ENCODE measurements at places on chromosomes 3 and 15. TPM values are rescaled to one million over a fixed set of nuclear protein-coding genes. Genes with fewer than 3 reads are reported as not detected.

The STRC gene
- total RNA-seq, result 0.08 TPM

The SLC6A20 gene
- not detected for total RNA-seq

The GATM gene
- 36.4 TPM for total RNA-seq

The P2RY1 gene
- total RNA-seq, result not detected

The MORC1 gene
- total RNA-seq, result not detected

The CHRM5 gene
- not detected for total RNA-seq

The TNFAIP8L3 gene
- 30.9 TPM for total RNA-seq

- DNase-seq, result peak; percentile 42
These were observed 14.3 kb downstream of the BCL2L10 start for GRCh38 chr15:52098323-52098722.

DNA sequence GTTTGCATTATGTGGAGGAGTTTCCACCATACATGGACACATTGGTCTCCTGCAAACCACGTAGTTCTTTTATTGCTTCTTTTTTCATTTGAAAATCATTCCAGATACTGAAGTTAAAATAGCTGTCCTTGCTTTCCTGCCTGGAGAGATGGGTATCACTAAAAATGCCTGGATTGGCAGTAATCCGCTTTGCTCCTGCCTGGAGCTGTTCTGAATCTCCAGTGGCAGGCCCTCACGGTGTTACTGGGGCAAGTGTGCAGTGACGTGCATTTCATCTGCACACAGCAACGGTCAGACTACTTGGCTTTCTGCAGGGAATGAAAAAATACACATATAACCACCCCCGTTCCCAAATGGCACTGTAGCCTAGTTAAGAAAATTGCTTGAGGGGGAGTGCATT, 272.9 kb downstream of the IL5RA start:
- no peak for DNase-seq

DNA sequence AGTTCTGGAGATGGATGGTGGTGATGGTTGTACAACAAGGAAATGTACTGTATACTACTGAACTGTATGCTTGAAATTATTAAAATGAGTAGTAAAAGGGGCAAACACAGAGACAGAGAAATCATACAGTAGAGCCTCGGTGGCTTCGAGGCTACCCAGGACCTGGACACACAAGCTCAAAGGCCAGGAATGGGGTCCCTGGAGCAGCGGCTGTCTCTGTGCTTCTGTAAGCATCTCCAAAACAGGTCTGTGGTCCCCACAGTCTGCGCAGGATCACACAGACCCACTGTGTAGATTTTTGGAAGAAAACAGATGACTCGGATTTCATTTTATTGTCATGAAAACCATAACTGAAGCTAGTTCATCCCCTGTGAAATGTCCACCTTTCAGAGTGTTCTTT, 39.7 kb downstream of the PGPEP1L start:
- no peak for DNase-seq

DNA sequence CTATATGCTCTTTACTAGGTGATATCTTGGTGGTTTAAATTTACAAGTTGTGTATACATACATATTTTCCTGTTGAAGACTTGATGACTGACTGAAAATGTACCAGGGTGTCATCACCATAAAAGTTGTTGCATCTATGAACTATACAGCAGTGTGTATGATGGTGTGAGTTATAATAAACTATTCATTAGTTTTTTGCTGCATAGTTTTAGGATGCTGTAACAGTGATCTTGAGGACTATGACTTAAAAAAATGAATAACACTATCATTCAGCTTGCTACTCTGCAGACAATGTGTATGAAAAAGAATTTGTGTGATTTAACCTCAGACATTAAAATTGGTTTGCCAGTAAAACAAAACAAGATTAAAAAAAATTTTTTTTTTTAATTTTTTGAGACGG, 49.0 kb downstream of the UBE2E2 start:
- no peak for DNase-seq

- DNase-seq, result no peak
These were observed 34.3 kb upstream of the ST6GAL1 start for GRCh38 chr3:186896006-186896405.

- no peak for DNase-seq
These were observed 101.8 kb upstream of the AADACL2 start for GRCh38 chr3:151631946-151632345.

DNA sequence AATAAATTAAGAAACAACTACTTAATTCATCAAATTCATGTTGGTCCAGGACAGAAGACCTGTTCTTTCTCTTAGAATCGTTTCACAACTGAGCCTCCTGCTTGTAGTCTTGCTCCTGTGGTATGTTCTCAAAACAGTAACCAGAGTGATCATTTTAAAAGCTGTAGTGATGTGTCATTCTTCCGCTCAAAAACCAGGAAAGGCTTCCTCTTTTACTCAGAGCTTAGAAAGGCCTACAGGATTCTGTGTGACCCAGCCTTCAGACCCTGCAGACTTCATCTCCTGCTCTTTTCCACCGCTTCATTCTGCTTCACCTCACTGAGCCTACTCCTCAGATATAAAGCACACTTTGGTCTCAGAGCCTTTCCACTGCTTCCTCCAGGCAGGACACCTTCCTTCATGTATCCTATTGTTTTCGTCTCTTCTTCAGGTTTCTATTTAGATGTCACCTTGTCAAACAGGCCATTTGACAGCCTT, 22.7 kb downstream of the ST6GAL1 start:
- DNase-seq, result no peak

DNA sequence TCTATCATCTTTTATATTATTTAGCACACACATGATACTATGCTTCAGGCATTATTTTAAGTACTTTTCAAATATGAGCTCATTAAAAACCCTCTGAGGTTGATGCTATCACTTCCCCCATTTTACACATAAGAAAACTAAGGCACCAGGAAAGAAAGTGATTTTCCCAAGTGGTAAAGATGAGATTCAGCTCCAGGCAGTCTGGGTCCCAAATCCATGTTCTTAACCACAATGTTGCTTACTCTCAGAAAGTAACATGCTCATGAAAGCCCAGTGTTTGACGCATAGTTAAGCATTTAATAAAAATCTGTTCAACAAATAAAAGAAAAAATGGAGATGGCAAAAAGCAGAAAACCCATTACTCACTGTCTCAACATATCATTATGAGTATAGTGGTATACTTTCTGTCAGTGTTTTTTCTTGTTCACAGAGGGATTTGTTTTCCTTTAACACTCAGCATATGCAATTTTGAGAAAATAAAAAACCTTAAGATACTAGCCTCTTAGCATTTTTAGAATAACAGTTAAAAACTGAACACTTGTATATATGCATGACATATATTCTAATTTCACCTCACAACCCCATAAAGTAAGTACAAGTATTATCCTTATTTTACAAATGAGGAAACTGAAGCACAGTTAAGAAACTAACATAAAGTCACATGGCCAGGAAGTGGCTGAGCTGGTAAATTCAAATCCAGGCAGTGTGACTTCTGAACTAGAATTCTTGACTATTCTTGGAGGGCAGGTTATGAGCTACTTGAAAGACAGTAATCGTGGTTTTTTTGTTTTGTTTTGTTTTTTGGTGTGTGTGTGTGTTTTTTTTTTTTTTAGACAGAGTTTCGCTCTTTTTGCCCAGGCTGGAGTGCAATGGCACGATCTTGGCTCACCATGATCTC, 10.4 kb downstream of the PEAK1 start:
- DNase-seq, result no peak

DNA sequence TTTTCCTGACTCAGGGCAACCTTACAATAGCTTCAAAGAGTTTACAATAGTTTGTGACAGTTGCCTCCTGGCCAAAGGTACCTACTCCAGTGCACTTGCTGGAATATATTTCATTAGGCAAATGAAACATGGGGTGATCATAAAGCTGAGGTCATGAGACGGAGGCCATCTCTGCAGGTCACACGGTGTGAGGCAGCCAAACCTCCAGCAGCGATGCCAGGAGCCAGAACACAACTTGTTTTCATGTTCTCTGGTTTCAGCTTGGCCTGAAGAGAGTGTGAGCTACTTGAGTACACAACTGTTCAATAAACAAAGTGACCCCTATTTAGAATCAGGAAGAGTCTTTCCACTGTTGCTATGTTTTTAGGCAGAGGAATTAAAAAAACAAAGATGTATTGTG, 42.7 kb upstream of the PYGO1 start:
- DNase-seq, result peak; percentile 40

DNA sequence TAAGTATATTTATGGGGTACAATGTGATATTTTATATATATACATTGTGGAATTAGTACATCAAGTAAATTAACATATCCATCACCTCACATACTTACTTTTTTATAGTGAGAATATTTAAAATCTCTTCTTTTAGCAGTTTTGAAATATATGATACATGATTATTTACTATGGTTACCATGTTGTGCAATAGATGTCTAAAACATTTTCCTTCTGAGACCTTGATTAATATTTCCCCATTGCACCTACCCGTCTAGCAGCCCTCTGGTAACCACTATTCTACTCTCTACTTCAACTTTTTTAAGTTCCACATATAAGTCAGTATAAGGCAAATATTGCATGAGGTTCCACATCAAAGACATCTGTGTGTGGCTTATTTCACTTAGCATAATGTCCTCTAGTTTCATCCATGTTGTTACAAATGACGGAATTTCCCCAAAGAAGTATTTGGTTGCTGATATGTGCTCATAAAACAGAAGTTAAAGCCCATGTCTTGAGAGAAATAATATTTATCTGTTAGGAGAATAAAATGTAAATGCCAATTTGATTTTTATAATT, 29.6 kb upstream of the NFKBIZ start:
- no peak for DNase-seq

DNA sequence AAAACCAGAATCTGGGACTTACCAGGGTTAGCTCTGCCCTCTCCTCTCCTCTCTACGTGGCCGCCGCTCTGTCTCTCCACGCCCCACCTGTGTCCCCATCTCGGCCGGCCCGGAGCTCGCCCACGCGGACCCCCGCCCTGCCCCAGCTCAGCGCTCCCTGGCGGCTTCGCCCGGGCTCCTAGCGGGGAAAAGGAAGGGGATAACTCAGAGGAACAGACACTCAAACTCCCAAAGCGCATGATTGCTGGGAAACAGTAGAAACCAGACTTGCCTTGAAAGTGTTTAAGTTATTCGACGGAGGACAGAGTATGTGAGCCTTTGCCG, 5.4 kb downstream of the ISL2 start:
- DNase-seq, result no peak

Measured in myocyte (in vitro differentiated cells).